ENCODE measurements at places on chromosomes 13 and 19.

- no peak for DNase-seq
These were observed 44.5 kb upstream of the CLDN10 start for GRCh38 chr13:95507991-95508390.

- no peak for DNase-seq
These were observed 4.8 kb upstream of the NFIC start for GRCh38 chr19:3361384-3362216.

DNA sequence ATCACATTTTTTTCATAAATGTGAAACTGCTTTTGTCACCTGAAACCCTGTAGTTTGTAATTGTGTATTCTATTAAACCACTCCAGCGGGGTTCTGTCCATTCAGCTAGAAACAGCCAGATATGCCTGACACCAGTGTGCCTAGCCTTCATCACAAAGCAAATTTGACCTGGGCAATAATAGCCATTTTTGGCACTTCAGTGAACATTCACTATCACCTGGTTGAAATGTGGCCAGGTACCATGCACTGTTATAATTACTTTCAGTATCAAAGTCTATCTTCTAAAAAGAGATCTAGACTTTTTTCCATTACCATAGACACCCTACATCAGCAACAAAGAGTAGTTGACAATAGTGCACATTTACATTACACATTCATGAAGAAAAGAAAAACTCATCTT lies 64.5 kb downstream of the ZNF257 start:
- DNase-seq = no peak

DNA sequence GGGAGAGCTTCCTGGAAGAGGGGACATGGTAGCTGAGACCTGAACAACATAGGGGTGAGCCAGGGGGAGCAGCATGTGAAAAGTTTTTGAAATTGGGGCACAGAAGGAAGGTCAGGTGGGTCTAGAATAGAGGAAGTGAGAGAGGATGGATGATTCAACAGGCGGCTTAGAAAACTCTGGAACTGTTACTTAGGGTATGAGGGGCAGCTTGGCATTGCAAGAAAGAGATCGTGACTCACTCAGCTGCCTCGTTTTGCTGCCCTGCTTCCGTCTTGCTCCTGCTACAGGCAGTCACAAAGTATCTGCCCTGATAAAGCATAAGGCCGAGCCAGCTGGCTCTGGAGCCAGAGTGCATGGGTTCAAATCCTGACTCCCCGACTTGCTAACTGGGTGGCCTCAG lies 1.3 kb upstream of the CEACAM20 start:
- DNase-seq = no peak

GRCh38 chr13:60922576-60923231 lies 492.9 kb downstream of the PCDH20 start:
- no peak for DNase-seq

GRCh38 chr13:33278913-33279312 lies 6.6 kb downstream of the STARD13 start:
- no peak for DNase-seq

- no peak for DNase-seq
These were observed 50.1 kb upstream of the KLF12 start for GRCh38 chr13:74184283-74184682.

DNA sequence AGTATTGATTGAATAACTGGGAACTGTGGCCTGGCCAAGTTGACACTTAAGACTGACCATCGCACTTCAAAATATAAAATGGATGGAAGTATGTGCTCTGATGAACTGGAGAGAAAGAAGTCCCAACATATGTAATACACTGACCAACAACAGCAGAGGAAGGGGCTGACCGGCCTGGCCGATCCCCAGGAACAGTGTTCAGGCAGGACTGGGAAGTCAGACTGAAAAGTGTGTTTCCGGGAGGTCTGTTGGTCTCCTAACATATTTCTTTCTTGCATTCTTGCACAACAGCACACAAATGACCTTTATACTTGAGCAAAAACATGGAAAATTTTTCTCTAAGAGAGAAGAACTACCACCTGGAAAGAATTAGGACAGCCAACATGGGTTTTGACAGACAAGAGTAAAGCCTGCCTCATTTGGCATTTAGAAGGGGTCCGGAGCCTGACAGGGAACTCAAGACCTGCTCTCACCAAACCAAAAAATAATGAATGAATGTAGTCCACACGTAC lies 297.8 kb downstream of the OXGR1 start:
- DNase-seq = no peak

GRCh38 chr13:113059891-113060290 lies 45.7 kb upstream of the F7 start:
- DNase-seq = no peak

GRCh38 chr13:89199138-89199537 lies 1528.0 kb downstream of the SLITRK5 start:
- no peak for DNase-seq

DNA sequence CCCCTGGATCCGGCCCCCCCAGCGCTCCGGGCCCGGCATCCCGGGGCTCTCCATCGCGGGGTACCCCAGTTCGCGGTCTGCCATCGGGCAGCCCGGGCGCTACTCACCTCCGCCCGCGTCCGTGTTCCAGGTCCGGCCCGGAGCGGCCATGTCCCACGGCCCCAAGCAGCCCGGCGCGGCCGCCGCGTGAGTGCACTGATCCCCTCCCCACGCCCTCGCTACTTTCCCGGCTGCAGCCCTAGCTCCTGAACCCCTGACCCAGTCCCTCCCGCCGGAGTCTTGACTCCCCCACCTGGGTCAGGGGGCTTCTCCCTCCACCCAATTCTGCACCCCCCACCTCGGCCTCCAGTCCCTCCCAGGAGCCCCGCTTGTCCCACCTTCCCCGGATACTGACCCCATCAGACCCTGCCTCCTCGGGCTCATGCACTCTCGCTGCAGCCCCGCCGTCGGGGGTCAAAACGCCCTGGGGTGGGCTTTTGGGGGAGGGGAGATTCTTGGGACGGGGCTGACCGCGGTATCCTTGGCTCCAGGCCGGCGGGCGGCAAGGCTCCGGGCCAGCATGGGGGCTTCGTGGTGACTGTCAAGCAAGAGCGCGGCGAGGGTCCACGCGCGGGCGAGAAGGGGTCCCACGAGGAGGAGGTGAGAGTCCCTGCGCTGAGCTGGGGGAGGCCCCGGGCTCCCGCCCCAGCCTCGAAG lies 566 bp downstream of the HMG20B start:
- no peak for DNase-seq

- no peak for DNase-seq
These were observed 86.7 kb downstream of the ZAR1L start for GRCh38 chr13:32228330-32229041.

GRCh38 chr19:1809678-1810077 lies 2.4 kb downstream of the ATP8B3 start:
- DNase-seq = no peak

DNA sequence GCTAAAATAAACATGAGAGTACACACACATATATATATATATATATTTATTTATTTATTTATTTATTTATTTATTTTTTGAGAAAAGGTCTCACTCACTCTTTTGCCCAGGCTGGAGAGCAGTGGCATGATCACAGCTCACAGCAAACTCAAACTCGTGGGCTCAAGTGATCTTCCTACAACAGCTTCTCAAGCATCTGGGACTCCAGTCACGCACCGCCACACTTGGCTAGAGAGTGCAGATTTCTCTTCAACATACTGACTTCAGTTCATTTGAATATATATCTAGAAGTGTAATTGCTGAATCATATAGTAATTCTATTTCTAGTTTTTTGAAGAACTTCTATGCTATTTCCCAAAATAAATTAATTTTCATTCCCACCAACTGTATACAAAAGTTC lies 1711.8 kb downstream of the SLITRK5 start:
- DNase-seq = no peak

DNA sequence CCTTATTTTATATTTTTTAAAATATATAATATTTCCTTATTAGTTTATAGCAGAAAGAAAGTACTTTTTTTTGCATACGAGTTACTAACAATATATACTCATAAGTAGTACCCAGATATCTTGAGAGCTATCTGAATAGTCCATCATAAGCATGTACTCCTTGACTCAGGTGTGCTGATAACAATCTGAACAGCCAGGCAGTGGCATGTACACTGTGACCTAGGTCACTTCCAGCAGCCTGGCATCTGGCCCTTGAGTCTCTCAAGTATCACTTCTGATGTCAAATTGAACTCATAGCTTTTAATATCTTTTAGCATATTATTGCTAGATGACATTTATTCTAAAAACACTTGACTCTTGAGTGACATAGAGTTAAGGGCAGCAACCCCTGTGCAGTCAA lies 1576.7 kb downstream of the SLITRK1 start:
- no peak for DNase-seq

- DNase-seq = no peak
These were observed 1047.9 kb upstream of the SLC10A2 start for GRCh38 chr13:104114101-104114500.

- DNase-seq = no peak
These were observed 163.1 kb downstream of the STK24 start for GRCh38 chr13:98413796-98414195.

GRCh38 chr19:21612403-21612872 lies 107.0 kb downstream of the ZNF429 start:
- DNase-seq = no peak

GRCh38 chr13:112172641-112173251 lies 105.8 kb downstream of the SOX1 start:
- DNase-seq = no peak

- DNase-seq = no peak
These were observed 32.2 kb upstream of the ZNF766 start for GRCh38 chr19:52237197-52237596.

- DNase-seq = no peak
These were observed 21.2 kb upstream of the NCCRP1 start for GRCh38 chr19:39175564-39175963.

DNA sequence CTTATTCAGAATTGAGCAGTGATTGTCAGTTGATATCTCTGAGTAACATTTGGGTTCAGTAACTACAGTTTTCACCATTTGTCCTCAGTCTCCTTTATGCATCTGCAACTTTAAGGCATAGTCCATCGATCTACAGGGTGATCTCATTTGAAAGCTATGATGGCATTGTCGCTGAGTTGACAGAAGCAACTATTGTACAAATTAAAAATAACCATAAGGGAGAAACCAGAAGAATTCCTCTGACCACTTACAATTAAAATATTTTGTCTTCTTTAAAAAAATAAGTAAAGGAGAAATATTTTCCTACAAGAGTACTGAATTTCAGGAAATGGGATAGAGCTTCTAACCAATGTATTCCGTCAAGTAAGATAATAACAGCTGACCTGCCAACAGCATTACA lies 30.6 kb downstream of the RAP2A start:
- DNase-seq = no peak

- no peak for DNase-seq
These were observed 12.7 kb upstream of the ZNF431 start for GRCh38 chr19:21128901-21129698.

DNA sequence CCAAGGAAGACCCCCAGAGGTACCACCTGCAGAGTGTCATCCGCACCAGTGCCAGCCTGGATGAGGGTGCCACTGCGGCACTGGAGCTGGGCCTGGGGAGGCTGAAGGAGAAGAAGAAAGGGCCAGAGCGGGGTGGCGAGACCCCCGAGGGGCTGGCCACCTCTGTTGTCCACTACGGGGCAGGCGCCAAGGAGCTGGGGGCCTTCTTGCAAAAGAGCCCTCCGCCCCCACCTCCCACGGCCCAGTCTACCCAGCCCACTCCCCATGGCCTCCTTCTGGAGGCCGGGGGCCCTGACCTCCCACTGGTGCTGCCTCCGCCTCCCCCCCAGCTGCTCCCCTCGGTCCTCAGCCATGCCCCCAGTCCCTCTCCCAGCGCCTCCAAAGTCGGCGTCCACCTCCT lies 5.4 kb downstream of the PRR12 start:
- no peak for DNase-seq

DNA sequence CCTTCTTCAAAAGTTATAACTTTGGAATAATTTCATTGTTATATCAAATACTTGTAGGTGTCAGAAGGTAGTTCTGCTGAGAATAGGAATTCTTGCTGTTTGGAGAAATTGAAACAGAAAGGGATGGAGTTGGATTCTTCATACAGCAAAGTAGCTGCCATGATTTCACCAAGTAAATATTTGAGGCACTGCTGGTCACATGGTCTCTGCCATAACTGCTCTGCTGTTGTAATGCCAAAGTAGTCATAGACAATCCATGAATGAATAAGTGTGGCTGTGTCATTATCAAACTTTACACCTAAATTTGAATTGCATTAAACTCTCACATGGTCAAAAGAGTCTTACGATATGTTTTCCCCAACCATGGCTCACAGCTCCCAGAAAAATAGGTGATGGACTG lies 308.6 kb downstream of the GPC6 start:
- DNase-seq = no peak

DNA sequence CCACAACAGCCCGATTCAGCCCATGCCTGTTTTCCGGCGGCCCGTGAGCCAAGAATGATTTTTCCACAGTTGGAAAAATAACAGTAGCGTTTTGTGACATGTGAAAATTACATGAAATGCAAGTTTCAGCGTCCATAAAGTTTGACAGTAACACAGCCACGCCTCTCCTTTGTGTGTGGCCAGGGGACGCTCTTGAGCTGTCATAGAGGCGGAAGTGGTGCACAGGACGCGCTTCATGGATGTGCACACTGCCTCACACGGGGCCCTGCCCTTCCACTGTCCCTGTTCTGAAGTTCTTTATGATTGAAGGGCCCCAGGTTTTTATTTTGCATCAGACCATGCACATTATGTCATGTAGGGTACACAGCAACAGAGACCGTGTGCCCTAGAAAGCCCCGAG lies 12.4 kb upstream of the ELAVL1 start:
- DNase-seq = no peak

DNA sequence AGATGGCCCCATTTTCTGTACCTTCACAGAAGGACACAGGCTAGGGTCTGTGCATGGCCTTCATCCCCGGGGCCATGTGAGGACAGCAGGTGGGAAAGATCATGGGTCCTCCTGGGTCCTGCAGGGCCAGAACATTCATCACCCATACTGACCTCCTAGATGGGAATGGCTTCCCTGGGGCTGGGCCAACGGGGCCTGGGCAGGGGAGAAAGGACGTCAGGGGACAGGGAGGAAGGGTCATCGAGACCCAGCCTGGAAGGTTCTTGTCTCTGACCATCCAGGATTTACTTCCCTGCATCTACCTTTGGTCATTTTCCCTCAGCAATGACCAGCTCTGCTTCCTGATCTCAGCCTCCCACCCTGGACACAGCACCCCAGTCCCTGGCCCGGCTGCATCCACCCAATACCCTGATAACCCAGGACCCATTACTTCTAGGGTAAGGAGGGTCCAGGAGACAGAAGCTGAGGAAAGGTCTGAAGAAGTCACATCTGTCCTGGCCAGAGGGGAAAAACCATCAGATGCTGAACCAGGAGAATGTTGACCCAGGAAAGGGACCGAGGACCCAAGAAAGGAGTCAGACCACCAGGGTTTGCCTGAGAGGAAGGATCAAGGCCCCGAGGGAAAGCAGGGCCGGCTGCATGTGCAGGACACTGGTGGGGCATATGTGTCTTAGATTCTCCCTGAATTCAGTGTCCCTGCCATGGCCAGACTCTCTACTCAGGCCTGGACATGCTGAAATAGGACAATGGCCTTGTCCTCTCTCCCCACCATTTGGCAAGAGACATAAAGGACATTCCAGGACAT lies 7.0 kb upstream of the CEACAM7 start:
- DNase-seq = no peak

- no peak for DNase-seq
These were observed 836 bp upstream of the VPS36 start for GRCh38 chr13:52451135-52451804.
